ENCODE measurements at places on chromosomes 1 and 21.
A peak's percentile ranks its signal among the peaks of the same experiment; 100 is the strongest.

- DNase-seq, result no peak
These were observed 12.4 kb downstream of the NEXN start for GRCh38 chr1:77900687-77901293.

DNA sequence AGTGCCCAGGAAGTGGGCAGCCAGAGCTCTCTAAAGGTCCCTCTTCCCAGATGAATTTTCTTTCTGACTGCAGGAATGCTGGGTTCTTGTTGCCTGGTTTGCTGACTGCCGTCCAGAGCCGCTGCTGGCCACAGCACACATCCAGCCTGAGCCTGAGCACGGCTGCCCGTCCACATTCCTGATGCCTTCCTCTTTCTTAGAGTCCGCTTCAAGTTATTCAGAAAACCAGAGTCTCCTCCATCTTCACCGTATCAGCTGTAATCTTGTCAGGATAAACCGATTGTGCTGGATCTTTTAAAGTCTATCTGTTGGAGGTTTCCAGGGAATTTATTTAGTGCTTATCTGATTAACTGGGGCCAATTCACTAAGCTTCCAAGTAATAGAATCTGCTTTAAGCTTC is 84.8 kb upstream of the BCAR3 start:
- DNase-seq, result no peak

DNA sequence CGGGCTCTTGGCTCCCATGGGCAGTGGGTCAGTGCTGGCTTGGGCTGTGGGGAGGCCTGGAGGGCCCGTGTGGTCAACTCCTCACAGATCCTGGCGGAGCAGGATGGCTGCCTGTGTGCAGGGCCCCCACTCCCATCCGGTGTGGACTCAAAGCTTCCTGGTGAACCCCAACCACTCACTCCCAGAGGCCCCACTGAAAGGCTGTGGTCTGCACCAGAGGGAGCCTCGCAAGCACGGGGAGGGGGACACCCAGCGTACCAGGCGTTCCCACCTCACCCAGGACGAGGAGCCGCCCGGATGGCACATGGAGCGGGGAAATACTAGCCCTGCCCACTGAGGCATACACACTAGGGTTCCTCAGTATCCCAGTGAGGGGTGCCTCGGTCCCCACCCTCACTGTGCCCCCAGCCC is 75.4 kb upstream of the ACTRT2 start:
- no peak for DNase-seq

GRCh38 chr1:183476081-183476480 is 3.8 kb downstream of the SMG7 start:
- DNase-seq, result no peak

- peak; percentile 27 for DNase-seq
These were observed 87.4 kb downstream of the FASLG start for GRCh38 chr1:172746091-172746949.

DNA sequence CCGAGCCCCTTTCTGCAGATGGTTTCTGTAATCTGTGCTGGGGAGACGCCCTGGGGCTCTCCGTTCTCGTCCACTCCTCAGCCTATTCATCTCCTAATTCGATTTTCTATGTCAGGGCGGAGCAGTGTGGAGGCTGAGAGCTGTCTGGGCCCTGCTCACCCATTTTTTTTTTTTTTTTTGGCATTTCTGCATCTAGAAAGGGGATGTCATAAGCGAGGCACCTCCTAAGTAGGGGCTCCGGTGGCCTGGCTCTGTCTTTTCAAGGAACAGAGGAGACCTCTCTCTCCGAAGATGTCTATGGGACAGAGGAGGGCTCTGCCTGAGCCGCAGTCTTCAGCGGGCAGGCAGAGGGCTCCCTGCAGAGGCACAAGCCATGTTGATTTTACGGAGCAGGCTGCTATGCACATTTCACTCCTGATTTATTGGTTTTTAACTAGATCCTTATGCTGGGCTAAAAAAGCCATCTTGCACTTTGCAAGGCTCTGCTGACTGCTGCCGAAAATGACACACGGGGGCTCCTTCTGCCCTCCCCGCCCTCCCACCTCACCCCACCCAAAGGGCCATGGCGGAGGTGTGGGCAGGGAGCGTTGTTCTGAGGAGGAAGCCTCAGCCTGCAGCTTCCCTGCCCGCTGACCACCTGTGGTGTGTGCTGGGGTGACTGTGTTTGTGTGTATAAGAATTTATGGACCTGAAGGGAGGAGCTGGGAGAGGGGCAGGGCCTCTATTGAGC is 71.0 kb downstream of the FOXD2 start:
- DNase-seq, result no peak

GRCh38 chr1:235940285-235940684 is 73.6 kb upstream of the LYST start:
- DNase-seq, result no peak

DNA sequence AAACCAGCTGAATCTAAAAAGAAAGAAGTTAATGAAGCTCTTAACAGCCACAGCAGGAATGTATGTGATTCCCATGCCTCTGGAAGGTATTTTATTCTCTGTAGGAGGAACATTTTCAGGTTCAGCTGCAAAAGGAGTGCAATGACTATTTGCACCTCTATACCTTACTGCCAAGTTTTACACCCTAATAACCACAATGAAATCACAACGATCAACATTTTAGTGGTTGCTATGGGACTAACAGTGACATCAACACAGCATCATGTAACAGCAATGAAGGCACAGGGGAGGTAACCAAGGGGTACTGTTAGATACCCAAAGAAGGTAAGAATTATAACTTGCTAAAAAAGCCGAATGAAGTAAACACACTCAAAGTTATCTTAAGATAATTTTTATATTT is 116.3 kb upstream of the HP1BP3 start:
- no peak for DNase-seq

- no peak for DNase-seq
These were observed 140.1 kb upstream of the NFIA start for GRCh38 chr1:60942291-60942690.

- DNase-seq, result no peak
These were observed 17.7 kb upstream of the PADI2 start for GRCh38 chr1:17136936-17137335.

GRCh38 chr21:15028186-15028585 is 36.6 kb downstream of the NRIP1 start:
- DNase-seq, result no peak

GRCh38 chr1:246367041-246367440 is 140.0 kb downstream of the SMYD3 start:
- DNase-seq, result no peak

Measured in gastrocnemius medialis (tissue), 4 donors.